T-cell (primary cell): ENCODE measurements at places on chromosomes 7 and 10. TPM values are rescaled to one million over a fixed set of nuclear protein-coding genes. Genes with fewer than 3 reads are reported as not detected.
A peak's percentile ranks its signal among the peaks of the same experiment; 100 is the strongest.

GRCh38 chr10:19730907-19731217 lies 85.4 kb upstream of the PLXDC2 start:
- no peaks in the 10 kb centered on the region for H3K27me3 ChIP-seq
- DNase-seq: no peak
- no peak overlapping the region for H3K4me3 ChIP-seq
- H3K36me3 ChIP-seq: no peaks in the 10 kb centered on the region
- H3K27ac ChIP-seq: no peak overlapping the region

DNA sequence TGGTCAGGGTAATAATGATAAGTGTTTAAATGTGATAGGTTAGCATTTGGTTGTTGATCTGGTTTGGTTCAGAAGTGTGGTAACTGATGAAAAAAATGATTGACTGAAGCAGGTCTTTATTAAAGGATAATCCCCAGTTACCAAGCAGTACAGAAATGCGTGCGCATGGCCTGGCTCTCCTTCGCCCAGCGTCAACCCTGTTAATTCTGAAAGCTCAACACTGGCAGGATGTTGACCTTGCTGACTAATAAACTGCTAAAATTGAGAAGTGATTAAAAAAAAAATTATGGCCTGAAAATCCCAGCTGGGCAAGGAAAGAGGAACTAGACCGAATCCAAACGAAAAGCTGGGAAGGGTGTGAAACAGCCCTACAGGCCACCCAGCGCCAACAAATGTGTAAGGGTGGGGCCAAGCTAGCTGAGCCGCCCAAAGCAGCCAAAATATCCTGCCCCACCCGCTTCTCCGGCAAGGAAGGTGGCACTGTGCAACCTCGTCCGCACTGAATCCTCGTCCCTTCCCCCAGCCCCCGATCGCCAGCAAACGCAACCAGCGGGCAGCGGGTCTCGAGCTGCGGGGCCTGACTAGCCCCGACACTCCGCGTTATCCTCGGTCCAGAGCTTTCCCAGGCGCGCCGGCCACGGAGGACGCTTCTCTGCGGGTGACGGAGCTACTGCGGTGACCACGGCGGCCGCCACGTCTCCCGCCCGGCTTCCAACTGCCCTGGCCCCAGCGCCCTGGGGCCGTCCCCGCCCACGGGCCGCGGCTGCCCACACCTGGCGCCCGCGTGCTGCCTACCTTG lies 561 bp downstream of the SHTN1 start:
- DNase-seq: no peak
- H3K27me3 ChIP-seq: peaks cover 6% of the 10 kb centered on the region
- no peaks in the 10 kb centered on the region for H3K36me3 ChIP-seq
- no peak overlapping the region for H3K27ac ChIP-seq
- H3K4me3 ChIP-seq: peak overlapping the region; percentile 64

Gene NRCAM
- total RNA-seq: 5.0 TPM

Gene SLC26A4
- total RNA-seq: not detected

GRCh38 chr10:74728225-74728624 lies 98.2 kb upstream of the KAT6B start:
- H3K27ac ChIP-seq: no peak overlapping the region
- no peak for DNase-seq
- H3K27me3 ChIP-seq: no peaks in the 10 kb centered on the region

Gene POLL
- 32.8 TPM for total RNA-seq

DNA sequence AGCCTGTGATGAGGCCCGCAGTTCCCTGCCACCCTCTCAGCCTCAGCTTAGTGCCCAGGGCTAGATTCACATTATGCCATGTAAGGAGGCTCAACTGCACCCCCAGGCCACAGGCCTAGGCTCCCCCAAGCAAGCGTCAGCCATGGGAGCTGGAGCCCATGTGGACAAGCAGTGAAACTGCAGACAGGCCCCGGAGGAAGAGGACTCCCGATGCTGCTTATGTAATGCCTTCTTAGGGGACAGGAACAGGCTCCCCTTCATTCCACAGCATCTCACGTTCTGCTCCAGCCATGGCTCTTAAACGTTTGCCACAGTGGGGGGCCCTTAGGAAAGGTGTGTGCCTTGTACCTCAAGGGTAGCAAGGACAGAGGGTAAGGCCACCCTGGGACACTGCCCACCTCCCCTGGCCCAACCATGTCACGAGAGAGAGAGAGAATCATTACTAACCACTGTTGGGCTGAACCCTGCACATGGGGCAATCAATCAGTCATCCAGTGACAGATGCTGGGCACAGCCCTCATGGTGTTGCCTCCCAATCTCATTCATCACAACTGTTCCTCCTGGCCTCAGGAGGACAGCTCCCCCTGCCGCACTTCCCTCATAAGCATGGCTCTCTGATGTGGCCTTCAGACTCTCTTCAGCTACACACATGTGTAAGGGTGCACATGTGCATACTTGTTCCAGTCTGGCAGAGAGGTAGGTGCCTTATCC lies 263.0 kb downstream of the GRID1 start:
- no peak for DNase-seq
- no peak overlapping the region for H3K27ac ChIP-seq
- H3K27me3 ChIP-seq: no peaks in the 10 kb centered on the region
- H3K36me3 ChIP-seq: no peaks in the 10 kb centered on the region

Gene FGFBP3
- 0.98 TPM for total RNA-seq
